Left lobe of liver (tissue), 2 donors: ENCODE measurements at places on chromosomes 1 and 21.
A peak's percentile ranks its signal among the peaks of the same experiment; 100 is the strongest.

DNA sequence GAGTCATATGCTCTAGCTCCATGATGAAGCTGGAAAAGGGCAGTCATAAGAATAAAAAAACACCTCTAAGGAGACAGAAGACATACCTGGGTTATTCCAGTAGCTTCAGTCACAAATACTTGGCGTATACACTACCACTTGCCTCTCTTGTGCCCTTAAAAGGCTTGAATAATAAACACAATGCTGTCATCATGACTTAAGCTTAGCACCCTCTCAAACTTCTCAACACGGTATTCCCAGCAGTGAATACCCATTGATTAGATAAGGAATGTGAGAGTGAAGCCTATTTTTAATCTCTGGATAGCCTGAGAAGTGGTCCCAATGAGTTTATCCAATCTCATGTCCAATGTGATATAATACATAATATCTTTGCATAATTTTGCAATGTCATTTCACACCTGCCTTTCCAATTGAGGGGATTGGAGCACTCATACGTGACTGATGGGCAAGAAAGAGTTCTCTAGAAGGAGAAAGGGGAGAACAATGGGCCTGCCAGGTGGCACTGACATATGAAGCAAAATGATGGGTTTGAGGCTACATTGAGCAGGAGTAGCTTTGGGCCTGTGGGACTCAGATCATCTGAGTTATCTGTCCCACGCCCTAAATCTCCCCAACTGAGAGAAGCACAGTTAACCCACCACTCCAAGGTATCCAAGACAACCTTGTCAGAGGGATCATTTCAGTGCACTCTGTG lies 298.6 kb upstream of the DAB1 start:
- no peak for DNase-seq

- DNase-seq, result no peak
Observed at GRCh38 chr1:58948671-58949070, 164.8 kb upstream of the JUN start.

GRCh38 chr1:232921381-232921780 lies 29.0 kb upstream of the NTPCR start:
- no peak for DNase-seq

DNA sequence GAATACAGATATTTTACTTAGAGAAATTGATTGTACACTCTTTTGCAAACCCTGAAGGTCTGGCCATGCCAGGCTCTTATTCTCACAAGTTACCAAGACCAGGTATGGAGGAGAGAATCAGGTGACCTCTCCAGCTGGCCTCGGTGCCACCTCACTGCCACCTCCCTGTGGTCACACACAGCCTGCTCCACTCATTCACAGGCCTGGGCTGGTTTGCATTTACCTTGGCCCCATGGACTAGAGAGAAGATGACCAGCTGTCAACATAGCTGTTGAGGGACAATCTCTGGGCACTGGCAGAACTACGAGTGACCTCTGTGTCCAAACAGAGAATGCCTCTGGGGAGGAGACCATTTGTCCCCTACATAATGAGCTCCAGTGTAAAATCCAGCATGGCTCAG lies 291.2 kb upstream of the RUNX1 start:
- no peak for DNase-seq

DNA sequence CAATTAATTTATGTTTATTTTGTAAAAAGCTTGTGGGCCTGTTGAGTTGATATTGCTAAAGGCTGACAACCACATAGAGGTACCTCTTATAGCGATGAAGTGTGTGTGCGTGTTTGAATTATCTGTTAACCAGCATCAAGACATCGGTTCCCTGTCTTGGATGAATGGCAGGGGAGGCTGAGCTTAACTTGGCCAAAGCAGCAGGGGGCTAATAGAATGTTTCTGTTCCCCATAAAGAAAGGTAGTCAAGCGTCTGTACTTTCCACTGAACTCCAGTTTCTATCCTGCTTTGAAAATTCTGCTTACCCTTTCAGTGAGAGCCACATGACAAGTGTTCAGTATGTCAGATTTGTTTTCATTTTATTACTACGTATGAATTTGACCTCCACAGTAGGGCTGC lies 63.0 kb downstream of the ROR1 start:
- DNase-seq, result no peak

GRCh38 chr1:204286831-204287421 lies 72.8 kb downstream of the PLEKHA6 start:
- peak; percentile 83 for DNase-seq

DNA sequence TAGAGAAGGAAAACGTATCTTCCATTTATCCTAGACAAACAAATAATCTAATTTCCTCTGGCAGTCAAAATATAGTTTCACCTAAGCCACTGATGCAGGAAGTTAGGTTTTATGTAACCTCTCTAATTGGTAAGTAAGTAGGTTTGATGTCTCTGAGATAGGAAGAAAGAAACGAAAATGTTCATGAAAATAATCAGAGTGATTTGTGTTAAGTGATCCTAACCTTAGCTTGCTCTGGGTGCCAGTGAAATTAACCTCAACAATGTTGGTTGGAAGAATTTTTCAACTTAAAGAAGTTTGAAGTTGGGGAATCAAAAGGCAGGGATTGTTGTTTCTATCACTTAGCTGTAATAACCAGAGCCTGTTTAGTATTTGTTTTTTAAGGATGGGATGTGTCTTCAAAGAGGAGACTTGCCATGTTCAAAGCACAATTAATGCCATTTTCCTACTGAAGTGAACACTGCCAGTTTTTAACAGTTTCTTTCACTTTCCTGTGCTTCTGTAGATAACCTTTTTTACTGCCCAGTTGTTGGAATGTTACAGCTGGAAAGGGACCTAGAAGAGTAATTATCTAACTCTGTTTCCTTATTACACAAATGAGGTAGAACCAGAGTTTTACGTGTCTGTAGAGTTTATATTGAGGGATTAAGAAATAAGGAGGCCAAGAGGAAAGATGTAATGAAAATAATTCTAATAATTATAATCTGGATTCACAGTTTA lies 18.4 kb downstream of the HIPK1 start:
- no peak for DNase-seq

GRCh38 chr1:26203642-26204318 lies 13.4 kb downstream of the CATSPER4 start:
- DNase-seq, result no peak

DNA sequence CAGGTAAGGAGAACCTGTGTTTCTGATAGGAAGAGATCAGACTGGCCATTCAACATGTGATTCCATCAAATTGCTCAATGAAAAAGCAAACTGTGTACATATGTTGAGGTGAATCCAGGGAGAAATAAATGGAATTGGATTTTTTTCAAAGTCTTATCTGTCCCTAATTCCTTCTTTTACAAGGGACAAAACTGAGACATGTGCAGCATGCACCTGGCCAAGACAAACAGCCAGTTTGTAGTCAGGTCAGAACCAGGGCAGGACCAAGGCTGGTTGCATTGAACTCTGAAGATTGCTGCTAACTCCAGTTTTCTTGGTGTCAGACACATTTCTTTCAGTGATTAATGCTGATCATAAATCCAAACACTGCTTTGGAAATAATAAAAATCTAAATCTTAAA lies 69.6 kb upstream of the CCDC190 start:
- no peak for DNase-seq

DNA sequence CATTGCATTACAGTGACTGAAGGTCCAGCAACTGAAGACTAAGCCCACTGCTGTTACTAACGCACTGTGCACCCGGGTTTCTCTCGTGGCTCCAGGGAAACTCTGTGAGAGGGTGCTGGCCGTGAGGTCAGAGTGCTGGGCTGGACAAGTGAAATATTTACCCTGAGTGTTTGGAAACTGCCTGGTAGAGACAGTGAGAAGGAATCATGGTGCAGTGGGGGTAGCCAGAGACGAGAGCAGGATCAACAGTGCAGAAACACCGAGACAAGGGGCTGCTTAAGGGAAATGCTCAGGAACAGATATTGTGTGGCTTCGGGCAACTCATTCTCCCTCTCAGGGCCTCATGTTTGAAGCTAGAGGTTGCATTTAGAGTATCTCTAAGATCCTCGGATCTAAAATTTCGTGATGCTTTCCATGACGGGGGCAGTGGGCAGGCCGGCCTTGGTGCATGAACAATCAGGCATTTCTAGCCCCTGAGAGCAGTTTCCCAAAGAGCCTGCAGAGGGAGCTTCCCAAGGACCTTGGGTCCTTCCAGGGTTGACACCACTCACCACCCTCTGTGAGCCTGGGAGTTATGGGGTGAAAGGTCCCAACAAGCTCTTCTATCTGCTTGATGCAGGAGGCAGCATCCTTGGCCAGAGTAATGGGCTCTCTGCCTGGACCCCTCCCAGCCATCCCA lies 9.7 kb downstream of the CD2 start:
- DNase-seq, result no peak

- DNase-seq, result peak; percentile 90
Observed at GRCh38 chr1:19436716-19437476, 48.4 kb downstream of the CAPZB start.

- no peak for DNase-seq
Observed at GRCh38 chr1:9235096-9235459, 504 bp downstream of the H6PD start.

GRCh38 chr1:103002005-103002404 lies 106.3 kb downstream of the COL11A1 start:
- DNase-seq, result no peak

DNA sequence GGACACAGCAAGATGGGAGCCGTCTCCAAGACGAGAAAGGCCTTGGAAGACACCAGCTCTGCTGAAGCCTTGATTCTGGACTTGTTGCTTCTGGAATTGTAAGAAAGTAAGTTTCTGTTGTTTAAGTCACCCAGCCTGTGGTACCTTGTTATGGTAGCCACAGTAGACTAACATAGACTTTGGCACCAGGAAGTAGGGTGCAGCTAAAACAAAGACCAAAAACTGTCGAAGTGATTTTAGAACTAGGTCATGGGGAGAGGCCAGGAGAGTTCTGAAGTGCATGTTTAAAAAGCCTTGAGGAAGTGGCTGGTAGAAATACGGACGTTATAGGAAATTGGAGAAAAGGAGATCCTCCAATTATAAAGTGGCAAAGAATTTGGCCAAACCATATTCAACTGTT lies 28.5 kb downstream of the ZNF496 start:
- DNase-seq, result no peak

DNA sequence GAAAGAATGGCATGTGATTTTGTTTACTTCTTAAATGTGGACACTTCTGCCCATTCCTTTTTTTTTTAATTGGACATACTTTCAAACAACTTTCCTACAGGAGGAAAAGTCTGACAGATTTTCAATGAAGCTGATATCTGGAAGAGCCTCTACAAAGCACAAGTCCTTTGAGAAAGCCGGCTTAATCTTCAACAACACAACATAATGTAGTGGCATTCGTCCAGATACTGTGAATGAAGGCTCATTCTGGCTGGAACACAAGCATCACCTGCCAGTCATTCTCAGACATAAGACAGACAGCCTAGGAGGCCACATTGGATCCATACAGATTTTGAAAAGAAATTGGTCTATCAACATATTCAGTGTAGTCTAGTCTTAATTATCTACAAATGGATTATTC lies 4.9 kb downstream of the OTUD7B start:
- DNase-seq, result no peak

- no peak for DNase-seq
Observed at GRCh38 chr1:201190624-201191051, at the start of gene IGFN1. Gene IGFN1, plus strand, starts transcription at chr1:201190824. Its CDS starts 2,470 bp downstream, at chr1:201193294.

DNA sequence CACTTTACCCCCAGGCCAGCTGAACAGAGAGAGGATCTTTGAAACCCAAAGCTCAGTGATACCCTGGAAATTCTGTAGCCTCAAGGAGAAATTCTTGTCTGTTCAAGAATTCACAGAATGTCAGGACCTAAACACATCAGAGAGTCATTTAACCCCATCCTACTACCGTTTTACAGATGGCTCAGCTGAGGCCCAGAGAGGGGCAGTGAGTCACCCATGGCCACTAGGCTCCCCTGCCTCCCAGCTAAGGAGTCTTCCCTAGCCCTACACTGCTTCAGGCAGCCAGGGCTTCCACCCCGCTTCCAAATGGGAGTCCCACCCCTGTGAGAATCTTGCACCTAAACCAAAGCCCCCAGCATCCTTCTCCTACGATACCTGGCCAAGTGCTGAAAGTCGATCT lies 28.3 kb downstream of the VWA5B1 start:
- no peak for DNase-seq
